Epithelial cell of proximal tubule (primary cell): ENCODE measurements at places on chromosomes 16 and 17. TPM values are rescaled to one million over a fixed set of nuclear protein-coding genes. Genes with fewer than 3 reads are reported as not detected.

DNA sequence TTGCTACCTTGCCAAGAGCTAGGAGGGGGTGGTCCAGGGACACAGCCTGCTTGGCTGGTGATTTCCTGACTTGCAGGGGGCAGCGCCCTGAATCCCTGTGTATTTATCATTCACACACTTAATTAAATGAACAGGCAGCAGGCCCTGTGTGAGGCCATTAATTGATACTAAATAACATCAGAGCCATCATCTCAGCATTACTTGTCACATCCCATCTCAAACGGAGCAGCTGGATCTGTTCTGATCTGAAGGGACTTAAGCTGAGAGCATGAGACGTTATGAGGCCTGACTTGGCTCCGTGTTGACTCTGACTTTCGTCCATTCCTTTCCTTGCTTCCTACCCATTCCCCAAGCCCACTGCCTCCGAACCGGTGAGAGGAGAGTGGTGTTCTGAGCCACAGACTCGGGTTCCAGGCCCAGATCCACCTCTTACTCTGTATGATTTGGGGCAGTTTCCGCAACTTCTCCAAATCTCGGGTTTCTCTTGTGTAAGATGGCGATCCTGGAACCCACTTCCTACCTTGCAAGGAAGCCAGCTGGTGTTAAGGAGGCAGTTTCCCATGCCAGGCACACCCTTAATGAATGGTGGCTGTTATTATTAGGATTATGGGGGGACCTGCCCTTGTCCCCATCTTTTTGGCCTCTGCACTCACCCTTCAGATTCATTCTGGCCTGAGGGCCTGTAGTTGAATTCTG is 33.8 kb downstream of the CACNA1G start:
- no peak for DNase-seq

MYO15A gene
- total RNA-seq = 0.07 and 0.17 TPM in 2 replicates

KIF2B gene
- total RNA-seq = not detected in 2 replicates

MT1G gene
- 40.2 and 1,970 TPM in 2 replicates for total RNA-seq

GRCh38 chr16:8931859-8932258 is 31.8 kb downstream of the USP7 start:
- no peak for DNase-seq

DNA sequence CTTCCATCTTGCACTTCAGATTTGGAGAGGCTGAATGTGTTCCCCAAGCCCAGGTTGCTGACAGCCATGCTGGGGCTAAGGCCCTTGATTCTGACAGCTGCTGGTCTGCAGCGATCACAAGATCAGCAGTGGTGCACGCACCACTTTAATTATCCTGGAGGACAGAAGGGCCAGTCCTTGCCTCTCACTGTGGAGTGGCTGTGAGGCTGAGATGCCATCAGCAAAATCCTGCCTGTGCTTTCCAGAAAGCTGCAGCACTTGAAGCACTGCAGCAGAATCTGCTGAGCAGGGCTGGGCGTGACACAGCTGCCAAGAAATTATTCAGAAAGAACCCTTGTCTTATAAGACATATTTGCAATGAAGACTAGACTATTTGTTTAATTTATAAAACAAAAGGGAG is 37.1 kb downstream of the NUP93 start:
- no peak for DNase-seq

- no peak for DNase-seq
Observed at GRCh38 chr16:65770752-65771151, 595.7 kb upstream of the CDH5 start.

DNA sequence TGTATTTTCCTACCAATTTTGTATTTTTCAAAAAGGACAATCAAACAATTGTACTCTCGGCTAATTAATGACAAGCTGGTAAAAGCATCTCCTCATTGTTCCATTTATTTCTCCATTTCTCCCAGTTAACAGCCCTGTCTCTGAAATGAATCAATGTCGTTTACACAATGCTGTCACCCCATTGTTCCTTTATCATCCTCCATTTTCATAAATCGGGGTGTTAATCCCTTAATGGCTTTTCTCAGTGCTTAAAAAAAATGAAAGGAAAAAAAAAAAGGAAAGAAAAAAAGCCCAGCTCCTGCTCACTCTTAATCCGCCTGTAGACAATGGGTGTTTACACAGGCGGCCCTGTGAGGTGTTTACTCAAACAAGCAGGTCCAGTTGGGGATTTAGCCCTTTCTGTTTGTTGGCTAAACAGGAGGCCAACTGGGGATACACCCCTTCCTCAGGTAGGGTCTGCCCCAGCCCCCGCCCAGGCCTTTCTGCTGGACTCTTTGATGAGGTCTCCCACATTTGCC is 86.8 kb upstream of the SALL1 start:
- no peak for DNase-seq

GRCh38 chr17:8222630-8223355 is 12.4 kb upstream of the AURKB start:
- peak; percentile 45 for DNase-seq

GRCh38 chr17:60082946-60083471 is 4.3 kb upstream of the HEATR6 start:
- no peak for DNase-seq

DNA sequence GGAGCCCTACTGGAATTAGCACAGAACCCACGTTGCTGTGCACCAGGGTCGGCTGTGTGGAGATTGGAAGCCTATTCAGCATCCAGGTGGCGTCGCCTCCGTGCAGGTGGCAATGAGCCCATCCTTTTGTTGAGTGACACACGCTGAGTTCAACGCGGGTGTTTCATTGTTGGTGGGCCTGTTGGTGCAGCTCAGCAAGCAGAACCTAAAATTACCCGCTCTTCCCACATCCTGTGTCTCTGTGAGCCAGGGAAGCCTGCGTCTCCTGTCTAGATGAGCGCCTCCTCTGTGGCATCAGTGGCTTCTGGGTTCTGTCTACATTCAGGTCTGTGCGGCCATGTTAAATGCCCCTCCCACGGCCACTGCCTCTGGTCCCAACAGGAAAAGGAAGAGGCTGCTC is 14.5 kb downstream of the CD2BP2 start:
- no peak for DNase-seq

- no peak for DNase-seq
Observed at GRCh38 chr17:75245011-75245410, 16.4 kb downstream of the GGA3 start.

DNA sequence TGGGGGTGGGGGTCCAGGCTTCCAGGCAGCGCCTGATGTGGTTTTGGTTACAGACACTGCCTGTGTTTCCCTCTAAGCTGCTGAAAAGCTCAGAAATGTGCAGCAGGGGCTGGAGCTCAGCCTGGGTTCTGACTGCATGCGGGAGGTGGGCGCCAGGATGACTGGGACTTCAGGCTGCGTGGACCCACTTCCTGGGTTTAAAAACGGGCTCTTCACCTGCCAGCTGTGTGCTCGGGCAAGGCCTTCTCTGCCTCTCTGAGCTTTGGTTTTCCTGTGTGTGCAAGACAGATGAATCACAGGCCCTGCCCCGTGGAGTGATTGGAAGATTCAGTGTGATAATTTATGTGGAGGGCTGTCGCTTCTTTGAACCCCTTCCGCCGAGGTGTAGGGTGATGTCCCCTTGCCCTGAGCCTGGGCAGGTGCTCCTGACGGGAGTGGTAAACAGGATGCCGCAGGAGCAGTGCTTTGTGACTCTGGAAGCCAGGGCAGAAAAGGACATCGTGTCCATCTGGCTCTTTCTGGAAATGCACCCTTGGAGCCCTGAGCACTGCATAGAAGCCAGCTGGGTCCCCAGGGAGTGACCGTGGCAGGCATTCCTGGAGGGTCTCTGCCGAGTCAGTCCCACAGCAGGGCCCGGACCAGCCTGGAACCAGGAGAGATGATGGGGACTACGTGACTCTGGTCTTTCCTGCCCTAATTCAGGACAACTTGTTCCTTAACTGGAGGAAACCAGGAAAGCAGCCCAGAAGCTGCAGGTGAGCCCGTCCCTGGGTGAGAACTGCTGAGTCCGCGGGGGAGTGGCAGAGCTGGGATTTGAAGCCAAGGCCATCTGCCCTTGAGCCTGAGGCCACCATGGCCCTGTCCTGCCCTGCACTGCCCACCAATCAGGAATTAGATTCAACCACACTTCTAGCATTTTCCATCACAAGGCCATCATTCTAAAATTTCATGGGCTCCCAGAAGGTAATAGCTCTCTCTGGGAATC is 28.5 kb upstream of the SLC7A5 start:
- DNase-seq = no peak

LLGL1 gene
- total RNA-seq = 46.1 and 65.3 TPM in 2 replicates

TNRC6A gene
- total RNA-seq = 13.6 and 29.5 TPM in 2 replicates

DNA sequence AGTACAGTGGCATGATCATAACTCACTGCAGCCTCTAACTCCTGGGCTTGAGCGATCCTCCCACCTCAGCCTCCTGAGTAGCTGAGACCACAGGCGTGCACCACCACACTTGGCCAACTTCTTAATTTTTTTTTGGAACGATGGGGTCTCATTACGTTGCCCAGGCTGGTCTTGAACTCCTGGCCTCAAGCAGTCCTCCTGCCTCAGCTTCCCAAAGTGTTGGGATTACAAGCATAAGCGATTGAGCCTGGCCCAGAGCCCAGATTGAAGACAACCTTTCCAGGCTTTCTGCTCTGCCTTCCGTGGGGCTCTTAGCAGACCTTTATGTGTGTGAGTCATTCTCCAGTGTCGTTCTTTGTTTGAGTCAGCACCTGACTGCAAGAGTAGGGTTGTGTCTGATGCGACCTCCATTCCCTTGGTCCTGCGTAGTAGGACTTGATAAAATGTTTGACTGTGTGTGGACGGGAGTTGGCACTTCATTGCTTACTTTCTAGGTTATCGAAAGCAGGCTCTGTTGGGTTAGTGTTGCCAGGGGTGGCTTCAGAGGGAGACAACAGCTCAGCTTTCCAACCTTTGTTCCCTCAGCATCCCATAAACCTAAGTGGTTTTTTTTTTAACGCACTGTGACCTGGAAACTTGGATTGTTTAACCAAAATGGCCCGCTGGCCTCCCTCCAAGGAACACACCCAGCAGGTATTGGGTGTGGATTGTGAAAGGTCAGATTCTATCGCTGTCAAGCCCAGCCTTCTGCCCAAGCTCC is 26.4 kb downstream of the EEF2K start:
- DNase-seq = peak; percentile 59

- no peak for DNase-seq
Observed at GRCh38 chr16:72111657-72112451, 18.2 kb downstream of the DHX38 start.

- DNase-seq = no peak
Observed at GRCh38 chr16:84136331-84137125, 8.4 kb downstream of the HSDL1 start.
